ENCODE measurements at places on chromosomes 7 and 10.

GRCh38 chr10:118812393-118812740 is 57.6 kb upstream of the CACUL1 start:
- no peak for DNase-seq

DNA sequence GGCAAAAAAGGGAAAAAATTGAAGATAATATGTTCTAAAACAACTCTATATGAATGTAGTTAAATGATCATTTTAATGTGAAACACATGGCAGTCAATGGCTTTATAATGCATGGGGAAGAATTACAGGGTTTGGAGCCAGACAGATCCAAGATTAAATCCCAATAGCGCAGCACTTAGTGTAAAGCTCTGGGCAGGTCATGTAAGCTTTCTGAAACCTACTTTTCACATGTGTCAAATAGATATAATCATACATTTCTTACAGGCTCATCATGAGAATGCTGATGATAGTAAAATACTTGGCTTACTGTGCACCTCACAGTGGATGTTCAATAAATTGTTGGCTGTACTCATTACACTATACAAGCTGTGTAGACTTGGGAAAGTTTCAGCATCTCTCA is 48.0 kb upstream of the ZNF365 start:
- no peak for DNase-seq

DNA sequence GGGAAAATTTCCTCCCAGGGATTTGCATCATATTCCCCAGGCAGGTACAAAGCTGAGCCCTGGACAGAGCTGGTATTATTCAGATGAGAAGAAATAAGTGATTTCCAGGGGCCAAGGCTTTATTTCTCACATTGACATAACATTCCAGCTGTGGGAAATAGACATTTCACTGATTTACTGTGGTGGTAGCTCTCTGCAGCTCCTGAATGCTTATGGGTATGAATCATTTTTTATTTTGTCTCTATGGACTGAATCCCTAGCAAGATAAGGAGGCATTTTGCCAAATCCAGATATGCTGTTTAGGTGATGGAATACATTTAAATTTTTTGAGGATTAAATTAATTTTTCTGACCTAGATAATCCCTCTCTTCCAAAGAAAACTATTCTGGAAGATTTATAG is 97.9 kb downstream of the MTPN start:
- DNase-seq = no peak

DNA sequence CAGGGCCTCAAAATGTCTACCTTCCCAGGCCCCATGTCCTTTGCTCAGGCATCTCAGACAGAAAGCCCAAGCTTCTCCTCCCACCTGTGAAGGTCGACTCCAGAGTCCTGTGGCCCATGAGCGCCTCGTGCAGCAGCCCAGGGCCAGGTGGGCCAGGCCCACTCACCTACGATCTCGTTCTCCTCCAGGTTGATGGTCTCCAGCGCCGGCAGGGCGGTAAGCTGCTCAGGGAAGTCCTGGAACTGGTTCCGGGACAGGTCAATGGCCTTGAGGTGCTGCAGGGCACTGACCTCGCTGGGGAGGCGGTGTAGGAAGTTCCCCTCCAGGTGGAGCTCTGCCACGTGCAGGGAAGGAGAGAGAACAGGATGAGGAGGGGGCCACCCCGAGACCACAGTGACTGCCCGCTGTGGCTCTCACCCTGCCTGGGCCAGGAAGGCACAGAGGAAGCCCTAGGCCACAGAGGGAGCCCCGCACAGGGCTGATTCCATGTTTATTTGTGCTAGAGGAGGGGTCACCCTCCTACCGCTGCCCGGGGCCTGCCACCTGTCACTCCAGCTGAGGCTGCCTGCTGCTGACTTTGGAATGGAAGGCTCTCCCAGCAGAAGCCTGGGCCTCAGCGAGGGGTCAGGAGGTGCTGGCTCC is 40.0 kb upstream of the NPFFR1 start:
- DNase-seq = no peak

GRCh38 chr10:33117816-33118215 is 159.8 kb upstream of the ITGB1 start:
- DNase-seq = no peak
